ENCODE measurements at places on chromosomes 7 and 10.

- DNase-seq, result no peak
Observed at GRCh38 chr7:36739351-36739750, 15.1 kb upstream of the AOAH start.

GRCh38 chr10:33793793-33794192 is 459.3 kb upstream of the NRP1 start:
- no peak for DNase-seq

GRCh38 chr7:79386688-79387422 is 66.6 kb downstream of the MAGI2 start:
- no peak for DNase-seq

DNA sequence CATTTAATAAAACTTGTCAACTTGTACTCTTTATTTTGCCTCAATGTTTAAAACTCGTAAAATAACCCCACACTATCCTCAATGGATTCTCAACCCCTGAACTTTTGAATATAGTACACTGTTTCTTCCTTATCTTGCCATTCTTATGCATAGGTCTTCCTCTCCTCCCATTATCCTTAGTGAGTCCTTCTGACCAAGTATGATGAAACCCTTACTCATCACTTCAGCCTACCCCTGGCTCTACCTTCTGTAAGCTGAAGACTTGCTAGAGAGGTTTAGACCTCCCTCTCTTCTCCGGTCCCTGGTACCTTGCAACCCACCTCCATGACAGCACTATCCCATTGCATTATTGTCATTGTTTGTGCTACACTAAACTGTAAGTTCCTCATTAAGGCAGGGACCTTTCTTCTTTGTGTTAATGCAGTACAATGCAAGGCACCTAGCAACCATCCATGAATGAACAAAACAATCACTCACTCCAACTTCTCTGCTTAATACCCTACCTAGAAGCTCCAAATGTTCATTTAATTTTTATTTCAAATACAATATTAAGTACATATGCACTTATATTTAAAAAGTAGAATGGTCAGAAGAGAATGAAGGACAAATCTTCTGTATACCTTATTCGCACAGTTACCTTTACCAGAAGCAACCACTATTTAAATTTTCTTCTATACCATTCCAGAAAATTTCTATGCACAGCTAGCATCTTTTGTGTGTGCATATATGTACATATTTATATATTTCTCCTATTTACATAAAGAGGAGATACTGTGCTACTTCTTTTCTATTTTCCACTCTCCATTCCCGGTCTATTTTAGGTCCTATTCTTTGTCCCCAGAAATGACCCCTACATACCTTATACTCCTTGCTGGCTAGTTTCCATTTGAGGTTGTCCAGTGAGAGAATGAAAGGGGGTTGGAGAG is 77.5 kb downstream of the SLC16A9 start:
- no peak for DNase-seq

DNA sequence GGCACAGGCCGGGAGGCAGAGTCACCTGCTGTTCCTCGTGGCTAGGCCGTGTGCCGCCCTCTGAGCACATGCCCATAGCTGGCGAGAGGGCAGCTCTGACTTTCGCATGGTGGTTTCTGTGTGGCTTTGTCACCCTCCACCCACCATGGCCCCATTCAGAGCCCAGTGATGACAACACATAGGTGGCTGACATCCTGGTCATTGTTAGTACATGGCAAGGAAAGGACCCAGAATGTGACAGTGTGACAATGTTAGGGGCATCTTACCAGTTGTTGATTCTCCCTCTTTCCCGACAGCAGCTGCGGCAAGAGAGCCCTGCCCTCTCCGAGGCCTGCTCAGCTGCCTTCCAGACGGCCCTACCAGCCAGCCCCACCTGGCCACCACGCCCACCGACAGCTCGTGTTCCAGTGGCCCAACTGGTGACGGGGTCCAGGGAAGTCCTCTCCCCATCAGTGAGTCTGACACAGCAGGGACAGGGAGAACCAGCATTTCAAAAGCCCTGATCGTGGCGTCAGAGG is 52.2 kb downstream of the ZNF467 start:
- no peak for DNase-seq

DNA sequence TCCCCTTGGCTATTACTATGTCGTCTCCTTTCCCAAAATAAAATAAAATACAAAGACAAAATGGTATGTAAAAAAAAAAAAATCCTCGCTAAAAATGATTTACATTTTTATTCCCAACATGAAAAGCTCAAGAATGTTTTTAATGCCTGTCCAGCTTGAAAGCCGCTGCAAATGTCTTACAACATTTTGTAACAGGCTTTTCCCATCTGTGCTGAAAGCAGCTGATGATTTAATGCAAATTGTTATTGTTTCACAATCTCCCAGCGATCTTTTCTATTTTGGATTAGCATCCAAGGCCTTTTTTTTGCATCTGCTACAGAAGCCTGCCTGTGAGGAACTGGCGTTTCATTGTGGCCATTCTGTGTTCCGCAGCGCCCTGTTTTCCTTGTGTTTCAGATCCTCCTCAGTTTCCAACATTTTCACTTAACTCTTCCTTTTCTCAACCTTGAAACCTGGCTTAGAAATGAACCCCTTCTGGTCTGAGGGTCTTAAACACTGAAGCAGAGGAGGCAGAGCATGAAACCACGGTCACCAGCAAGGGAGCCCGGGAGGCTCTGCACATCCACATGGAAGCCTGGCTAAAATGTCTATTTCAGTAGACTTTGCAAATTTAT is 712.1 kb downstream of the PARD3 start:
- DNase-seq, result no peak
